Stimulated activated CD4-positive, alpha-beta T cell treated with anti-CD3 and anti-CD28 coated beads, Interleukin-12 subunit alpha, Interleukin-12 subunit beta, amount 100 ng/mL, for 24 hours (primary cell): ENCODE measurements at places on chromosomes 4 and X.

GRCh38 chr4:42541647-42542046, 115.3 kb downstream of the ATP8A1 start:
- no peak for DNase-seq

DNA sequence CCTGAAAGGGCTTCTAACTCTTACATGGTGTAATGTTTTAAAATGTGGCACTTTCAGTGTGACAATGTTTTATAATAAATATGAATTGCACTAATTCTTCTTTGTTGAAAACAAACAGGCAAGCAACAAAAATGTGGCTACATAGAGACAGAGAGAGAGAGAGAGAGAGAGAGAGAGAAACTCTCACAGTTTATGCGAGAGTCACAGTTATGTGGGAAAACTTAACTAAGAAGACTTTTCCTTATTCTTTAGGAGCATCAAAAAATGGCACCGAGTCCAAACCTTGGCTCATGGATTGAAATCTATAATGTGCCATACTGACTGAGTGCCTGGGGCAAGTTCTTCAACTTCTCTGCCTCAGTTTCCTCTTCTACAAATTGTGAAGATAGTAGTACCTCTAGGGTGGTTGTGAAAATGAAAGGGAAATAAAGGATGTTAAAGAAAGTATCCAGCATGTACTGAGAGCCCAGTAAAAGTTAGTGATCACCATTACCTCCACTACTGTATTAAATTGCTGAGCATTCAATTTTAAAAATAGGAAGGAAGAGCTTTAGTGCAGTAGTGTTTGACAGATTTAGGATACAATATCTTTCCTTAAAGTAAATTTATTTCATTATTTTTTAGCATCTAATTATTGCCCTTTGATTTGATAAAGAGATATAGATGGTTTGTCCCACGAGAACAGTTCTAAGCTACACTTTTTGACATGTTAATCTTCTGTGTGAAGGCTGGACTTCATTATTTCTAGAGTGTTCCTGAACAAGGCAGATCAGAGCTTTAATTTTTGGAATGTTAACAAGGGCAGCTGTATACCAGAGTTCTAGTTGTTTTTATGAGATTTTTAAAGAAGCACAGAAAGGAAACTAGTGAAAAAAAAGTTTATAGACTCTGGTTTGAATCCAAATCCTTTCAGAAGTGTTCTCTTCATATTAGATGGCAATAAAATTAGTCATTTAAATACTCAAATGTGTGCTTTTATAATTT, 187.5 kb upstream of the ANK2 start:
- no peak for DNase-seq

DNA sequence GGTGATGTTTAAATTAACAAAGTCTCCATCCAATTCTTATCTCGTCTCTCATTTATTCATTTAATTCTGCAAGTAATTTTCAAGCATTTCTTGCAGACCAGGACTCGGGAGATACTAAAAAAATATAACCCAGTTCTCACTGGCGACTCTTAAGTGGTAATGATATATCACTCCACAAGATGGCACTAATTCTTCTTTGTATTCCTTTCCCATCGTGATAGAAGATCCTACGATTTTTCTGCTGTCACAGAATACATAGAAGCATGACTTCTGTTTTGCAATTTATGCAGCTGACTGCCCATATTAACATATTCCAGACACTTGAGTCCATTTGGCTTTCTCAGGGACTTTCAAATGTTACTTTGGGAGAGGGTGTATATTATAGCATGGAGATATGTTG, 64.0 kb upstream of the FGF13 start:
- no peak for DNase-seq

DNA sequence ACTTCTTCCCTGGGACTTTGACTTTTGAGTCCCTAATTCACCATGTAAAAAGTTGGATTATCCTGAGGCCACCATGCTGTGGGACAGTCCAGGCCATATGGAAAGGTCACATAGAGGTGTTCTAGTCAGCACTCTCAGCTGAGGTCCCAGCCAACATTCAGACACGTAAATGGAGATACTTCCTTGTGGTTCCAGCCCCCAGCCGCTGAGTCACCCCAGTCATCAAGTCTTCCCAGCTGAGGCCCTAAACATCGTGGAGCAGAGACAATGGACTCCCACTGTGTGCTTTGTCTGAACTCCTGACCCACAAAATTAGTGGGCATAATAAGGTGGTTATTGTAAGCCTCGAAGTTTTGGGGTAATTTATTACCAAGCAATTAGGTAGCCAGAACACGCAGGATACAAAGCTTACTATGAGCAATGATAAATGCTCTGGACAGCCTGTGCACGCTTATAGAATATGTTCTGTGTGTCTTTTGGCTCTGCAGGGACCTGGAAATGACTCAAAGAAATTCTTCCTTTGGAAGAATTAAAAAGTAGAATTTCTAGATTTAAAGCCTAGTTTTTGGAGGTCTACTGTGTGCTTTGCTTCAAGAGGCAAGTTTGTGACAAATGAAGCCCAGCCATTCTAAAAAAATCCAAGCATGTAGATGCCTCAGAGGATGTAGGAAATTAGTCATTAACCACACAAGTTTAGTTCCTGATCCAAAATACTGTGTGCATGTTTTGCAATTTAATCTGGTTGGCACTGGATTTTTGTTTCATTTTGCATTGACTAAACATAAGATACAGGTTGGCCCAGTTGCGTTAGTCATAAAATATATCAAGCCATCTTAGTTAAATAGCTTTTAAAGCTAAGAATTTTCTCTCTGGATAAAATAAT, 33.2 kb upstream of the SLC9A7 start:
- no peak for DNase-seq

- DNase-seq, result no peak
Measured at GRCh38 chr4:68773699-68774098, 42.1 kb upstream of the UGT2B10 start.

GRCh38 chr4:152663203-152664066, 16.4 kb downstream of the TMEM154 start:
- no peak for DNase-seq

GRCh38 chr4:26424838-26425237, 65.4 kb downstream of the CCKAR start:
- no peak for DNase-seq

DNA sequence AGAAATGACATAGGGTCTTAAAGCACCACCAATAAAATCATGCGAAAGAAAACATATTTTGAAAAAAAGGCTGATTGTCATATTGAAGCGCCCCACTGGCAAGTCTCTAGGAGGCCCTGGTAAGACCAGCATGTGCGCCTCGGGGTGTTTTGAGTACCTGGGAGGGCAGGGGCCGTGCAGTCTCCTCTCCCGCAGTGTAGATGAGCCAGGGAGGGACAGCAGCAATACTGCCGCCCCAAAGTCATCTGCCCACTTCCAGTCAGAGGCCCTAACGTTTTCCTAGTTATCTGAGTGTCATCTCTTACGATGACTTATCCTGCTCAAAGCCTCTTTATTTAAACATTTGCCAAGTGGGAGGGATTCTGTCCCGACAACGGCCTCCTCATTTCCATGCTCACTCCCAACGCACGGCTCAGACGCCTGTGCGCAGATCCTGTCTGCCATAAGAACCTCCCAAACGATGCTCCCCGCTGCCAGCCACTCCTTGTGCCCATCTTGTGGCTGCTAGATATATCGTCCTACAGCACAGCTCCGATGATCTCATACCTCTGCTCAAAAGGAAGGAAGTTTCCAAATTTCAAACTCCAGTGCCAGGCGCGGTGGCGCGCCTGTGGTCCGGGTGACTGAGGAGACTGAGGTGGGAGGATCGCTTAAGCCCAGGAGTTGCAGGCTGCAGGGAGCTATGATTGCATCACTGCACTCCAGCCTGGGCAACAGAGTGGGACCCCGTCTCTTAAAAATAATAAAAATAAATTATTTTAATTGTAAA, 17.2 kb upstream of the SCRG1 start:
- DNase-seq, result no peak

DNA sequence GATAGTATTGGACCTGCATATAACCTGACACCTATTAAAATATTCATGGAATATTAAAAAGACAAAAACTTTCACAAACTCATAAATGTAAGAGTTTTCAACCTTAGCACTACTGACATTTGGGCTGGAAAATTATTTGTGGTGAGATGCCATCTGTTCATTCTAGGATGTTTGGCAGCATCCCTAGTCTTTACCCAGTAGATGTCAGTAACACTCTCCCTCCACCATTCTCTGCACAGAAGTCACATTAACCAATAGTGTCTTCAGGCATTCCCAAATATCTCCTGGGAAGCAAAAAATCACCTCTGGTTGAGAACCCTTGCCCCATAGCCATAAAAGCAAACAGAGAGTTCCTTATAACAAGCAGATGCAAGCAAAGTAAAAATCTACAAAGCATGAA, 41.4 kb upstream of the NDST4 start:
- no peak for DNase-seq

DNA sequence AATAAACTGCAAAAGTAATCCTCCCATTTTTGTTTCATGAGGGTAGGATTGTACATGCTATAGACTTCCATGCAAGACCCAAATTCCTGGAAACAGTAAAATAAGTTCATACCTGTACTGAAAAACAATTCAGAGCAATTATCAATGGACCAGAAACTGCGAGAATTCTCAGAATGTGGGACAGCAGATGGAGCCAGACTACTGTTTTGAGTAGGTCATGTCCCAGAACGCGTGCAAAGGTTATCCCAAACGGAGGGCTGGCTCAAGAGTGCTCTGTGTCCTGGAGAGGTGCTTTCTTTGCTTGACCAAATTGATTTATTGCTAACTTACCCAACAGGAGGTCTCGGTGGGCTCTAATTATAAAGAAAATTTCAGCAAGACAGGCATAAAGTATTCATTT, 1.7 kb upstream of the MAGEH1 start:
- DNase-seq, result no peak

DNA sequence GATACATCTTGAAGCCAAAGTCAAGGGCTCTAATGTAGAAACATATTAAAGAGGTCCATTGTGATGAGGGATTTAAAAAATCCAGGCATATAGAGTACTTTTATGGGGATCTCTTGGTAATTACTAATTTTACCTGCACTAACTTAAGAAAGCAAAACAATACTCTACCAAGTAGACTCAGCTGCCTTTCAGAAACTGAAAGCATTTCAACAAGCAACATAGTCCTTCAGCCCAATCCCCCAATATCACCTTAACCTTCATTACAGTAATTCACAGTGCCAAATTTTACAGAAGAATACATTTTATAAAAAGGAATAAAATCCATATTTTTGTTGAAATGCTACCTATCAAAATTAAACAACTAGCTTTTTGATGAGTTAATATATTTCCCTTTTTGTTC, 422.9 kb downstream of the DTHD1 start:
- DNase-seq, result no peak

DNA sequence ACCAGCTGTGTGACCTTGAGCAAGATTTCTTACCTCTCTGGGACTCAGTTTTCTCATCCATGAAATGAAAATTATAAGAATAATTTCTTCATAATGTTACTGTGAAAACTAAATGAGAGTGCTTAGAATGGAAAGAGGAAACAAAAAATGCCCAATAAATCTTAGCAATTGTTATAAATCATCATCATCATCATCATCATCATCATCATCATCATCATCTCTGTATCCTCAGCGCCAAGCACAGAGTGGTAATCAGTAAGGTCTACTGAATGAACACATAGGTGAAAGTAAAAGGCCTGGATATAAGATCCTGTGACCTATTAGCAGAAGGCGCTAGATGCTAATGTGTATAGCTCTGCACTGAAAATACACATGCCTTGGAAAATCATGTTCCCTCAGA, 6.8 kb upstream of the STARD8 start:
- no peak for DNase-seq

- no peak for DNase-seq
Measured at GRCh38 chrX:149007423-149007822, 497.7 kb downstream of the IDS start.

GRCh38 chrX:53526999-53527398, 92.8 kb upstream of the HSD17B10 start:
- no peak for DNase-seq
